NCI-H2081 (cell line): ENCODE measurements at places on chromosomes 1 and 21.

GRCh38 chr21:45977396-45977795 is 4.2 kb upstream of the COL6A1 start:
- DNase-seq = no peak

GRCh38 chr1:24946861-24947658 is 17.0 kb upstream of the RUNX3 start:
- DNase-seq = no peak

- DNase-seq = no peak
These were observed 2.4 kb downstream of the SLC27A3 start for GRCh38 chr1:153777648-153778047.

GRCh38 chr1:29569971-29570634 is 333.8 kb downstream of the PTPRU start:
- no peak for DNase-seq

DNA sequence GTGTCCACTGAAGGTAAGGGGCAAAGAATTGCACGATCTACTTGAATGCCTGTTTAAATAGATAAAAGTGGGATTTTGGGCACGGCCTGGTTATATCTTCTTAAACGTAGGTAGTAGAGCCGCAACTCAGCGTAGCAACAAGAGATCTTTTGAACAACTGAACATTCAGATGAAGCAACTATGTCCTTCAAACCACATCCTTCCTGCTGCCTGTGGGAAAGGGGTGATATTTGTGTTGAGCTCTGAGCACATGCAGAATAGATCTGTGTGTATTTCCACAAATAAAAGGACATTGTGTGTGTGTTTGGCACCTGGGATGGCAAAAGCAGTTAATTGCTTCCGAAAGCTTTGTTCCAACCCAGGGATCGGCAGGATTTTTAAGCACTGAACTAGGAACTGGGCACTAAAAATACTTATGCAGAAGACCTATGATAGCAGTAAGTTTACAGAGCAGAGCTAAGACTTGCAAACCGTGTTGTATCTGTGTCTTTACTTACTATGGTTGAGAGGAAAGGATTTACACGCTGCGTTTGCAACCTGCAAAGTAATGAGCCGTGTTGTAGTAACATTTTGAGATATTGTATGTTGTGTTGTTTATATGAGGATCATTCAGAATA is 333.4 kb downstream of the CHRM3 start:
- DNase-seq = peak; percentile 43

DNA sequence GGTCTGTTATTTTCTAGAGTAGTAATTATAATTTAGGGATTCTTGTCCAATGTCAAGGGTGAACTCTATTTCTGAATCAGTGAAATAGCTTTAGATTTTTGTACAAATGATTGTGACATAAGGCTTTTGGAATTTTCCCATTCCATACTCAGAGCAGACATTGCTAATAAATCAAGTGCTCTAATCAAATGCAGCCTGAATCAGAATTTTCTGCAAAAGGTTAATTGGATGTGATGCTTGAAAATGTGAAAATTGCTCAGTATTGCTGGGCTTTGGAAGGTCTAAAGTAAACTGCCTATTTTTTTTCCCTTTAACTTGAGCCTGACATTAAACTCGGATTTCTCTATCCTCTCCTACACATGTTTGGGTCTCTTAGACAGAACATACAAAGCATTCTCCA is 23.2 kb downstream of the SGIP1 start:
- no peak for DNase-seq

DNA sequence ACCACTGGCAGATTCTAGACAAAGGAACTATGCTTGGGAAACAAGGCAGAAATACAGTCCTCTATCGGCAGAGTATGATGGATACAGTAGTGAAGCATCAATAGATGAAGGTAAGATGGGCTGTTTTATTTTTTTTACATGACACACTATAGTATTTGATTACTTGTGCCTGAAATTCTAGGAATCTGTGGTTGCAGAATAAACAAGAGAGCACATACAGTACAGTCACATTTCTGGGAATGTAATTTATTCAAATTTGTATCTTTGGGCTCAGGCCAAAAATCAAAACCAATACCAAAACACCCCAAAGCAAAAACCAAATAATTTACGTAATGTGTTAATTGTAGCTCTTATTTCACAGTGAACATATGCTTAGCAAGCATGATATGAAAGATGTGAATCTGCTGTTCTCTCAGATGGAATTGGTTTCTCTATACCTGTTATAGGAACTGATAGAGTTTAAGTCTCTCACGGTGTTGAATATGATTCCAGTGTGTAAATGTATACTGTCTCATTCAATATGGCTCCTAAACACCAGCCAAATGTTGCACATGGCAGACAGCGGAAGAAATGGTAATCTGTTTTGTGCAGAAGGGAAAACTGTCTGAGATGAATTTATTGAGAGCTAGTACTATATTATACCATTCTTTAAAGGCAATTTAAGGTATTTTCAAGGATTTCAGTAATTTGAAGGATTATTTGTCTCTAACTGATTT is 83.3 kb downstream of the SYT14 start:
- DNase-seq = no peak

DNA sequence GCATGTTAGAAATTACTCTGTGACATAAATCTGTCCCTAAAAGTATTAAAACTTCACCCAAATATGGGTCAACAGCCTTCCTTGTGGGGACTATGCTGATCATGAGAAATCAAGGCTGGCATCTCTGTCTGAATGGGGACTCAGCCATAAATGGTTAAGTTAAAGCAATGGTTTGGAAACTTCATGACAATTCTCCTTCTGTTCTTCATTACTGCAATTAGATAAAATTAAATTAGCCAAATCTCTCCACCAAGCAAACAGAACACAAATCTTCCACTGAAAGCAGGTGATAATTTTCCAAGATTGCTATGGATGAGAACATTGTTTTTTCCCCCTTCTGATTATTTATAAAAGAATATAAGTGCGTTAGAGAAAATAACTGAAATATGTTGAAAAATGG is 346.1 kb downstream of the KCNH1 start:
- no peak for DNase-seq

DNA sequence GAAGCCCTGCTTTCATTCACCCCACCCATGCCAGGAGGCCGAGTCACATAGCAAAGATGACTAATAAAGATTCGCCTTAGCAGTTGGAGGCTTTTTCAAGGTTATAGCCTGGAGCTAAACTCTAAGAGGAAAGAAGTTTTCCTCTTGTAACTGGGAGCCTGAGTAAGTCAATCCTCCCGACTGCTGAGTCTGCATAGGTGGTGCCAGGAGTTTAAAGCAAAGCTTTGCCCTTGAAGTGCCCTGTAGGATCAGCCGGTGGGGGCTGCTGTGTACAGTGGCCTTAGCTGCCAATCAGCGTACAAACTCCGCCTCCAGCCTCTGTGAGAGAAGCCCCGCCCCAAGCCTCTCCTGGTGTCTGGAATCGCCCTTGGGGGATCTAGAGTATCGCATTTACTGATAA is 147.5 kb upstream of the SPATA6 start:
- no peak for DNase-seq

GRCh38 chr1:108617008-108617723 is 43.7 kb downstream of the HENMT1 start:
- no peak for DNase-seq

DNA sequence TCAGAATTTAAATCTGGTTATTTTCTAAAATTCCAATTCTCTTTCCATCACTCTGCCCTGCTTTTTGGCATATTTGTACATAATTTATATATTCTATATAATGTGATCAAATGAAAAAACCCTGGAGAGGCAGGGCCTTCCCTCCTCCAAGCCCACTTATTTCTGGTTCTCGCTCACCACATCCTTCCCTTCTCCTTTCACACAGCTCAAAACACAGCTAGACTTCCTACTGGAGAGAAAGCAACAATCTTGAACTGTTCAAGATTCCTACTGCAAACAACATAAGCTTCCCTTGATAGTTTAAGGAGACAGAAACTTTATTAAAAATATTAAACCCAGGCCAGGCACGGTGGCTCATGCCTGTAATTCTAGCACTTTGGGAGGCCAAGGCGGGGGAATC is 7.6 kb upstream of the AIM2 start:
- no peak for DNase-seq

DNA sequence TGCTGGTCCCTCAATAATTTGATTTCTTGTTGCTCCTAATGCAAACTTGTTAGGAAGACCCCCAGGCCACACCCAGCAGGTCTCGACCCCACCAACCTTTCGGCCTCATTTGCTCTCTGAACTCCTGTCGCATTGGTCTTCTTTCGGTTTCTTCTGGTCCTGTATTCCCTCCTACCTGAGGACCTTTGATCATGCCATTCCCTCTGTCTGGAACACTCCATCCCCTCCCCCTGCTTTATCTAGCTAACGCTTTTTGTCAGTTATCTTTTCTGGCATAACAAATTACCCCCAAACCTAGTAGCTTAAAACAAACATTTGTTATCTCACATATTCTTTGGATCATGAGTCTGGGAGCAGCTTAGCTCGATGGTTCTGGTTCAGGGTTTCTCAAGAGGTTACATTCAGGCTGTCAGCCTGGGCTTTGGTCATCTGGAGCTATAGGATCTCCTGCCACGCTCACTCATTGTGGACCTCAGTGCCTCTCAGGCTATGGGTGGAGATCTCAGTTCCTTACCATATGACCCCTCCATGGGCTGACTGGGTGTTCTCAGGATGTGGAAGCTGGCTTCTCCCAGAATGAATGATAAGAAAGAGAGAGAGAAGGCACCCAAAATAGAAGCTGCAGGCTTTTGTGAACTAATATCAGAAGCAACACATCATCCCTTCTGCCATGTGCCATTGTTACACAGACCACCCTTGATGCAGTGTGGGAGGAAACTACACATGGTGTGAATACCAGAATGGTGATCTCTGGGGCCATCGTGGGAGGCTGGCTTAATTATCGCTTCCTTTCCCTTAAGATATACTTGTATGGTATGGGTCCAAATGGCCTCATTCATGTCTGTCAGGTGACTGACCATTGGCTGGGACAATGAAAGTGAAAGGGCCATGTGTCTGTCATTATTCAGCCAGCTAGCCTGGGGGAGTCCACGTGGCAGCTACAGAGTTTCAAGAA is 29.1 kb upstream of the BCAR3 start:
- DNase-seq = no peak

DNA sequence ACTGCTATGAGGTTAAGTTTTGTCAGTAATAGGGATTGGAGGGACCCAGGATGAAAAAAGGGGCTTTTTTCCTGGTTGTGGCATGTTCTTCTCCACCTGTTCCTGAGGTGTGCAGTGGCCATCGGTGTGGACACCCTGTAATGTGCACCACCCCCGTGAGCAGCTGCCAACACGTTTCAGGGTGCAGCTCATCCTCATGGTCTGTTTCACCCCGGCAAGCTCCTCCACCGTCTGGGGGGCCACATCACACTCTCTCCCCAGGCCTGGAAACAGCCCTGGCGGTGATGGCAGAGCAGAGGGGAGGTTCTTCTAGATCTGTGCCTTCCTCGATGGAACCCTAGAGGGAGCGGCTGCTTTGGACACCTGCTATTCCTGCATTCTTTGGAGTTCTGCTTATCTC is 435.4 kb downstream of the MATN1 start:
- no peak for DNase-seq

GRCh38 chr1:216020743-216021345 is 402.4 kb downstream of the USH2A start:
- no peak for DNase-seq

DNA sequence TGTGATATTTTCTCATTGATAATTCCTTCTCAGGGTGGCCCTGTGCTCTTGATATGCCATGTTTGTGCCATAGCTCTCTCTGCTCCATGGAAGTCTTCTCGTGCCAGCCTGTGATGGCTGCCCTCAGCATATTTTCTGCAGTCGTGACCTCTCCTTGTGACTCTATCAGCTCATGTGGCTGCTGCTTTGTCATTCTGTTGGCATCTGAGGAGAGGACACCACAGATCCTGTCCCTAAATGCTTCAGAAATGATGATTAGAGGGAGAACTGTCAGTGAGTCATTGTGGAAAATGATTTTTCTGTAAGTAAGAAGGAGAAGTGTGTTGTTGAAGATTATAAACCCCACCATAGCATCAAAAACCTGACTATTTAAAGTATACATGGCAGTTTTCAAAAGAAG is 286.0 kb downstream of the ADGRL2 start:
- DNase-seq = no peak

DNA sequence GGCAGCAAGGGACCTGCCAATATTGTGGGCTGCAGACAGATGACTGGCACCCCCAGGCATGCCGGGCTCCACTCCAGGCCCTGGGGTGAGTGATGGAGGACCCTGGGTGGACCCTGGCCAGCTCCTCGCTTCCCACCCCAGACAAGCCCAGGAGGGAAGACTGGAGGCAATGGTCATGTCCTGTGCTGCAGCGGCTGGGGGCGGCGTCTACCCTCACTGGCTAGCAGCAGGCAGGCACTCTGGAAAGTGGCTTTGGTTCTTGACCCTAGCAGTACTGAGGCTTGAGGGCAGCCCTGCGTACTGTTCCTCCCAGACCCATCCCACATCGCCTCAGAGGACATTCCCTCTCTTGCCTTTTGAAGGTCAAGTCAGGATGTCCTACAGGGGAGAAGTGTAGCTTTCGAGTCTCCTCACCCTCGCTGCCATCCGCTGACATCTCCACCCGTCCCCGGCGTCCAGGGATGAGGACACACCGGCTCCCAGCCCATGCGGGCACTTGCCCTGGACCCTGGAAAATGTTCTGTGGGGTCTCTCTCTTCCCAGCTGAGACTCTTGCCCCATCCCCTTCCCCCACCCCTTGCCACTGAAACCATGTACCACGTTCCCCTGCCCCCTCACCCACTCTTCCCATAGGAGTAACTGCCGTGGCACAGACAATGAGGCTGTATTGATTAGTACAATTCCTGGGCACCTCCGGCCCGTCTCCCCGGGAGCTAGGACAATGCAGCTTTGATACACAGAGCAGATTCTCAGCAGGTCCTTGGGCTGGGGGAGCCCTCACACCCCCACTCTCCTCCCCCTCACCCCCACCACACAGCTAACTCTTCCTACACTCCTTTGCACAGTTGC is 15.0 kb downstream of the SLC6A9 start:
- DNase-seq = no peak

DNA sequence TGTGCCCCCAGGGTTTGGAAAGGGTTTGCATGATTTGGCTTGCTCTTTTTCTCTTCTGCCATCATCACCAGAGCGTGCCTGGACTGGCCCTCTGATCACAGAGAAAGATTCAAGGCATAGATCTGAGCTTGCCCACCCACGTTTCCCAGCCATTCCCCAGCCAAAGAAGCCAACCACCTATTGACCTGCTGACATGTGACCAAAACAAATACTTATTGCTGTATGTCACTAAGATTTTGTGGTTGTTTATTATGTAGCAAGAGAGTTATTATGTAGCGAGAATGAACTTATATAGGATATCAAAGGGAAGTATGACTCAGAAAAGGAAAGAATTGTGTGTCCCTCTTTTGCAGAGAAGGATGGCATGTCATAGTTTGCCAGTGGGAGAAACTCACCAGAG is 59.9 kb downstream of the UBE2U start:
- no peak for DNase-seq

DNA sequence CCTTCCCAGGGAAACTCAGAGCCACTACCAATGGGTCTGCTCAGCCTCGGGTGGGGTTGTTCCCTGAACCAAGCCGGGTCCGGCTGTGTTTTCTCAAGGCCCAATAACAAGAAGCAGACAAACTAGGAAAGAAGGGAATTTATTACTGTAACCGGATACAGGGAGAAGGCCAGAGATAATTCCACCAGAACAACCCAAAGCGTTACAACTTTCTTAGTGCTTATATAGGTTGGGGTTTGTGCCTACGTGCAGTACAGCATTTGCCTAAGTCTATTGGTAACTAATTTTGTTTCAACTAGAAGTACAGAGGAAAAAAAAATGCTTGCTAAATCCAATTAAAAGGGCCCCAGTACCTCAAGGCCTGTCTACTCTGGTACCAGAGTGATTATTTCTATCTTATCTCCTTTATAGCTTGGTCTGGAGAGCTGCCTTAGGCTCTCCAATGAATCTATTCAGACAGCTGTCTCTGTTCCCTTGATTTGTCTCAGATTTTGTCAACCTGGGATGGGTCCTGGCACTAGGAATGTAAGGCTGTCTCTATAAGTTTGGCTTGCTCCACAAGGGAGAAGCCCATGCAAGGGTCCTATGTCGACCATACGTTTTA is 57.3 kb upstream of the CCDC190 start:
- no peak for DNase-seq
